ENCODE measurements at places on chromosomes 11 and 22. TPM values are rescaled to one million over a fixed set of nuclear protein-coding genes. Genes with fewer than 3 reads are reported as not detected.

The SCGB1D2 gene
- not detected for total RNA-seq

The HTR3B gene
- not detected for total RNA-seq

- H3K4me1 ChIP-seq, result no peaks in the 10 kb centered on the region
- no peaks in the 10 kb centered on the region for H3K27me3 ChIP-seq
- no peak overlapping the region for H3K27ac ChIP-seq
- H3K4me3 ChIP-seq, result no peak overlapping the region
- H3K36me3 ChIP-seq, result no peaks in the 10 kb centered on the region
- DNase-seq, result no peak
Observed at GRCh38 chr22:44211946-44212930, 31.5 kb downstream of the PARVG start.

- H3K27me3 ChIP-seq, result no peaks in the 10 kb centered on the region
- DNase-seq, result no peak
- H3K4me3 ChIP-seq, result no peak overlapping the region
- H3K4me1 ChIP-seq, result no peaks in the 10 kb centered on the region
- no peak overlapping the region for H3K27ac ChIP-seq
Observed at GRCh38 chr11:32963721-32964120, 52.0 kb upstream of the DEPDC7 start.

Measured in right lobe of liver (tissue), 6 donors.